ENCODE measurements at places on chromosomes 3 and 15. TPM values are rescaled to one million over a fixed set of nuclear protein-coding genes. Genes with fewer than 3 reads are reported as not detected.
A peak's percentile ranks its signal among the peaks of the same experiment; 100 is the strongest.

DNA sequence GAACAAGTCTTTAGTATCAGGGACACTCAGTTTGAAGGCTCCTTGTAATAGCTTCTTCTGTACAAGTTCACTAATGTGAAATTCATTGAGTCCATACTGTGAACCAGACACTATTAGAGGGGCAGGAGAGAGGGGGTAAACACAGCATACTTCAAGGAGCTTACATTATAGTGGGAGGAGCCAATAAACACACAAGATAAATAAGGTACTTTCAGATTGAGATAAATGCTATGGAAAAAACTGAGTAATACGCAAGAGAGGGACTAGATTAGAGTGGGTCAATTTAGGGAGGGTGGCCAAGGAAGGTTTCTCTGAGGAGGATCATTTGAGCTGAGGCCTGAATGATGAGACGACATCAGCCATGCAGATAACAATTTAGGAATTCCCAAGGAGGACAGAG is 3.1 kb upstream of the AKAP13 start:
- no peak for DNase-seq

DNA sequence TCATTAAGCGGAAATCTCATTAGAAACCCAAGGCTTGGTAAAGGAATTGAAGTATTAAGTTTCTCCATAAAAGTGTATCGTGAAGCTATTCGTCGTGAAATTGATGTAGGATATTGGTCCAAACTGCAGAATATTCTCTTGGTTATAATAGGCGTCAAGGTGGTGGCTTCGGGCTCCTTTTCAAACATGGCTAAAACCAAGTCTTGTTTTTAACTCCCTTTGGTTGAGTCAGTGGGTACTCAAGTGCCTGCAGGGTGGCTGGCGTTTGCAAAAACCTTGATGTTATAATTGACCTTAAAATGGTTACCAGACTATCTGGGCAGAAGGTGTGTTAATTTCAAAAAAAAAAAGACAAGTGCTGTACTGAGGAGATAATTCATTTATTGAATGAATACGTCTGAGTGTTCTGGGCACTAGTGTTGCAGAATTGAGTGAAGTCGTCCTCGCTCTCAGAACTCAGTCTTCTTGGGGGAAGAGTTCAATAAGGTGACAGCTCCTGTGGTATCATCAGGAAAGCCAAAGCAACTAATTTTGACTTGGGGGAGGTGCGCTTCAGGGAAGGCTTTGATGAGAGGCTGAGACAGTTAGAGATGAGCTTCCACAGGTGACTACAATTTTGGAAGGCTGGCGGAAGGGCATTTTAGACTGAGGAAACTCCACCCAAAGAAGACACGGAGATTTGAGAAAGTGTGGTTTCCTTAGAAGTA is 1.5 kb downstream of the UBE2Q2 start:
- no peak for DNase-seq

- no peak for DNase-seq
These were observed 51.9 kb downstream of the SERPINI1 start for GRCh38 chr3:167787440-167787839.

GRCh38 chr3:195059471-195060216 is 211.3 kb downstream of the XXYLT1 start:
- no peak for DNase-seq

- DNase-seq: no peak
These were observed 191.7 kb downstream of the NR1D2 start for GRCh38 chr3:24136624-24137310.

GRCh38 chr15:98727115-98728040 is 79.0 kb downstream of the IGF1R start:
- no peak for DNase-seq

DNA sequence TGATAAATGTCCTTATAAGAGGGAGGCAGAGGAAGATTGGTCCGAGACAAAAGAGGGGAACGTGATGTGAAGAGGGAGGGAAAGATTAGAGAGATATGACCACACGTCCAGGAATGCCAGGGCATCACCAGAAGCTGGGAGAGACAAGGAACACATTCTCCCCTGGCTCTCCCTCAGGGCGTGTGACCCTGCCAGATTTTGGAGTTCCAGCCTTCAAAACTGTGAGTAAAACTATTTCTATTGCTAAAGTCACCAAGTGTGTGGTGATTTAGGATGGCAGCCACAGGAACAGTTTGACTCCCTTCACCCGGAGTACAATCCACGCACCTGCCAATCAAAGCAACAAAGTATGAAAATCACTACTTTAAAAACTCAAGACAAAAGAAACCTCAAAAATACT is 32.1 kb upstream of the TJP1 start:
- no peak for DNase-seq

- peak; percentile 32 for DNase-seq
These were observed 492.6 kb downstream of the LPP start for GRCh38 chr3:188646592-188646991.

The OCA2 gene
- 0.35 TPM for total RNA-seq

The ANKRD63 gene
- total RNA-seq: not detected

The IQSEC1 gene
- total RNA-seq: 138 TPM

The MORC1 gene
- 0.12 TPM for total RNA-seq

The STAB1 gene
- total RNA-seq: 5.9 TPM

The PLSCR5 gene
- not detected for total RNA-seq

All from natural killer cell (primary cell).